ENCODE measurements at places on chromosomes 6 and 20. TPM values are rescaled to one million over a fixed set of nuclear protein-coding genes. Genes with fewer than 3 reads are reported as not detected.

OPN5 gene
- not detected for total RNA-seq

BPIFA1 gene
- total RNA-seq = not detected

BACH2 gene
- 170 TPM for total RNA-seq

FRS3 gene
- total RNA-seq = 5.4 TPM

CD24 gene
- not detected for total RNA-seq

MLN gene
- not detected for total RNA-seq

C20orf144 gene
- total RNA-seq = 0.17 TPM

SUMO4 gene
- total RNA-seq = 8.7 TPM

PGC gene
- not detected for total RNA-seq

CTCFL gene
- not detected for total RNA-seq

PNLDC1 gene
- 0.14 TPM for total RNA-seq

MKKS gene
- 0.78 TPM for total RNA-seq

SSR1 gene
- 49.6 TPM for total RNA-seq

LPA gene
- total RNA-seq = not detected

CCDC170 gene
- total RNA-seq = not detected

CCM2L gene
- not detected for total RNA-seq

ZC2HC1B gene
- not detected for total RNA-seq

SCUBE3 gene
- total RNA-seq = not detected

FOXQ1 gene
- total RNA-seq = not detected

BMP6 gene
- not detected for total RNA-seq

LINC00237 gene
- not detected for total RNA-seq

REV3L gene
- 20.6 TPM for total RNA-seq

CLPSL1 gene
- total RNA-seq = not detected

ADAM33 gene
- not detected for total RNA-seq

SPATA25 gene
- 1.3 TPM for total RNA-seq

SYNDIG1 gene
- not detected for total RNA-seq

DPPA5 gene
- not detected for total RNA-seq

KCNK15 gene
- not detected for total RNA-seq

STX11 gene
- 16.1 TPM for total RNA-seq

ANKEF1 gene
- 1.3 TPM for total RNA-seq

RSPH4A gene
- 0.56 TPM for total RNA-seq

MACROD2 gene
- total RNA-seq = not detected

RPL7L1 gene
- total RNA-seq = 76.1 TPM

FILIP1 gene
- total RNA-seq = 0.06 TPM

SLC13A3 gene
- total RNA-seq = 0.28 TPM

CCN5 gene
- total RNA-seq = not detected

ARMH2 gene
- not detected for total RNA-seq

RTEL1 gene
- total RNA-seq = 27.6 TPM

C20orf141 gene
- total RNA-seq = not detected

GJA1 gene
- not detected for total RNA-seq

STK4 gene
- 265 TPM for total RNA-seq

EYS gene
- total RNA-seq = not detected

PBOV1 gene
- total RNA-seq = not detected

CAP2 gene
- total RNA-seq = not detected

ADGB gene
- not detected for total RNA-seq

RIPPLY2 gene
- not detected for total RNA-seq

SLC35F1 gene
- total RNA-seq = not detected

MYB gene
- total RNA-seq = 2.6 TPM

All from CD4-positive, alpha-beta T cell (primary cell).